H9 (cell line): ENCODE measurements at places on chromosomes 1 and 21.

DNA sequence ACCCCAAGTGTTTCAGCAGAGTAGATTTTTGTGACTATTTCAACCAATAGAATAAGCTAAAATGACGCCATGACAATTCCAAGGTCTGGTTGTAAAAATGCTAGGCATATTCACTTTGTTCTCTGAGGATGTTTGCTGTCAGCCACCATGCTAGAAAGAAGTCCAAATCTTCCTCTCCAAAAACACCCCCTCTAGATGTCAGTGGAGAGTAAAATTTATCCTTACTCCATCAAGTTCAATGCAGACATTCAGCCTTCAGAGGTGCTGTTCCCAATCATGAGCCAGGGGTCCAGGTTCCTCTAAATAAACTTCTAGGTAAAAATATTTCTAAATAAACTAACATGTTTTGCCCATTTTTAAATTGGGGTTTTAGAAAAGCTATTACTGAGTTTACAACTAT, 395.4 kb upstream of the ADAMTS5 start:
- DNase-seq, result no peak

DNA sequence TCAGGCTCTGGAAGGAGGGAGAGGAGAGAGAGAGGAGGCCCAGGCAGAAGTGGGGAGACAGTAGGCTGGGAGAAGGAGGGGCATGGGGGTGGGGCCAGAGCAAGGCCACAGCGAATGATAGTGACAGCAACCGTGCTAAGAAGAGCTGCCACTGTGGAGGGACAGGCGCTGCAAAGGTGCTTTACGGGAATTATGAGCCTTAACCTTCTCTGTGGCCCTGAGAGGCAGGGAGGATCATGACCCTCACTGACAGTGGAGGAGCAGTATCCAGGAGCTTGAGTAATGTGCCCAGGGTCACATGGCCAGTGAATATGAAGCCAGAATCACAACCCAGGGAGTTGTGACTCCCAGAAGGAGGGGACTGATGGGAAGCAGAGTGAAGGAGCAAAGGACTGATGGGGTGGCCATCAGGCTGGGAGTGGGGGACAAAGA, 53.4 kb upstream of the RPL11 start:
- no peak for DNase-seq

- no peak for DNase-seq
Observed at GRCh38 chr1:77407738-77408375, 126.0 kb downstream of the AK5 start.

DNA sequence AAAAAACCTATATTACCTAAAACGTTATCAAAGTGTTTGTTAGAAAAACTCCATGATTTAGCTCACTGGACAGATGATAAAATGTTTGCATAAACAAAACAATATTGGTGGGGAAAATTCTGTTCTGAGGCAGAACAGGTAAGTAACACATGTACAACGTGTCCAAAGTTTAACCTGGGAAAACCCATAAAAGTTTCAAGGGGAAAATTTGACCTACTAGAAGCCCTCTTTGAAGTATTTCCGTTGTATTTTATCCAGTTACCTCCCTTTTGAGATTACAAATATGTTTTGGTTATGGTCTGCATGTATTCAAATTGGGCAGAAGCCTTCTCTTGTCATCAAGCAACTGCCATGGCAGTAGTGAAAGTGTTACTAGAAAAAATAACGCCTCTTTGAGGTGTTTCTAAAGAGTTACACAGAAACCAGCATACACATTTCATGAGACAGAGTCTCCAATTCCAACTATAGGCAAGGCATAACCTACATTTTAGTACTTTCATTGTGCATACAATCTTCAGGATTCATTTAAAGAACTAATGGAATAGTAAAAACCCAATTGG, 58.0 kb upstream of the PDC start:
- no peak for DNase-seq

DNA sequence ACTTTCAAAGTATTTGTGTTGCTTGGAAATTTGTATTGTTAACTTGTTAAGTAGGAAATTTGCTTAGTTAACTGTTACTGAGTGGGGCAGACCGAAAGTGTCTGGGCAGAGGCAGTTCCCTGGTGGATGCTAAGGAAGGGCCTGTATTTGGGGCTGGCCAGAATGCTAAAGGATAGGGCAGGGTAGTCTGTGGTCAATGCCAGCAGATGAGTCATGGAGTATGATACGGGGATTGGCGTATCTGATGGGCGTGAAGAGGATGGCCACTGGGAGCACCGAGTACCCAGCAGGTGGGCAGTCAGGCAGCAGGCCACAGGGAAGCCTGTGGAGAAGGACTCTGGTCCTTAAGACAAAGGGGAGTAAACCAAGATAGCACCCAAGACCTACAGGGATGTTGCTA, 46.6 kb upstream of the SCAF4 start:
- no peak for DNase-seq

GRCh38 chr21:44700101-44701022, 3.4 kb downstream of the KRTAP10-12 start:
- no peak for DNase-seq

GRCh38 chr1:78351551-78352216, 139.1 kb upstream of the PTGFR start:
- DNase-seq, result no peak

GRCh38 chr1:28143496-28144202, 32.8 kb downstream of the PTAFR start:
- no peak for DNase-seq

- DNase-seq, result no peak
Observed at GRCh38 chr1:76769911-76770310, 97.4 kb upstream of the ST6GALNAC5 start.
